ENCODE measurements at places on chromosomes 11 and 22.

- peak; percentile 53 for DNase-seq
These were observed 789 bp upstream of the FAM111A start for GRCh38 chr11:59141673-59142460.

DNA sequence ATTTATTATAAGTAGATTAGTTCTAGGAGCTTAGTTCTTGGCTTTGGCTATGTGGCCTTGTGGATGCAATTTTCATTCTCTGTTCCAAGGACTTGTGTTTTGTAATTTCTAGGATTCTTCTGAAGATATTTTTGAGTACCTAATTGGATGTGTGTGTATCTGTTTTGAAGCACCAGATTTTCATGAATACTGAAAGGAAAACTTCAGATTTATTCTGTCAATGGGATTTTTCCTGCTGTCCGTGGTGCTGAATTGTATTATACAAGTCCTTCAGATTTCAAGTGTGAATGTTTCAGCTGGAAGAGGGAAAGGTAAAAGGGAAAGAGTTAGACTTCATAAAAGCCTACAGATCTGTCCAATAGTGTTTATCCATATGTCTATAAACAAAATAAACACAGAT lies 18.2 kb upstream of the SYN3 start:
- DNase-seq: no peak

- no peak for DNase-seq
These were observed 58.9 kb upstream of the THY1 start for GRCh38 chr11:119481667-119482400.

DNA sequence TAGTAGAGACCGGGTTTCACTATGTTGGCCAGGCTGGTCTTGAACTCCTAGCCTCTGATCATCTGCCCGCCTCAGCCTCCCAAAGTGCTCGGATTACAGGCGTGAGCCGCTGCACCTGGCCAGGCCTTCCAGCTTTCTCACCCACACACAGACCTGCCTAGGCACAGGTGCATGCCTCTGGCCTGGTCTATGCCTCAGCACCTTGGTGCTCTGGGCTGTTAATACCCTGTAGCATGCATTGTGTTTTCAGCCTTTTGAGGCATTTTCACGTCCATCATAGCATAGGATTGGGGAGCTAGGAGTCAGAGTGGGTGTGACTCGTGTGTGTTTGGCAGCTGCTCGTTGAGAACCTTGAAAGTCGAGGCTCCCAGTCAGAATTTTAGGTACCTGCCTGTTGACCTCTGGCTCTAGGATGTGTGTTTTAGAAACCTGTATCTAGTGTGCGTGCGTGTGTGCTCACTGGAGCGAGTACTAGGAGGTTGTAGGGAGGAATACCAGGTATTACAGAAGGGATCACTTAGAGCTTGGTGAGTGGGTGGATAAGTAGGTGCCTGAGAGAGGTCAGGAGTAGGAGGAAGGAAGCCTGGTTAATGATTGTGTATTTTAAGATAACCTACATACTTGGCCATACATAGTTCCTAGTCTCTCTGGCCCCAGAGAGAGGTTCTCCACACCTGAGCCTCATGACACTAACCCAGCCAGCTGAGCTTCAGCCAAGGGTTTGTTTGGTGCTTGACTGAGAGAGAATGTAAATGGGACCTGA lies 20.0 kb downstream of the CRKL start:
- no peak for DNase-seq

All from kidney glomerular epithelial cell (primary cell).